ENCODE measurements at places on chromosomes 6 and 20.

DNA sequence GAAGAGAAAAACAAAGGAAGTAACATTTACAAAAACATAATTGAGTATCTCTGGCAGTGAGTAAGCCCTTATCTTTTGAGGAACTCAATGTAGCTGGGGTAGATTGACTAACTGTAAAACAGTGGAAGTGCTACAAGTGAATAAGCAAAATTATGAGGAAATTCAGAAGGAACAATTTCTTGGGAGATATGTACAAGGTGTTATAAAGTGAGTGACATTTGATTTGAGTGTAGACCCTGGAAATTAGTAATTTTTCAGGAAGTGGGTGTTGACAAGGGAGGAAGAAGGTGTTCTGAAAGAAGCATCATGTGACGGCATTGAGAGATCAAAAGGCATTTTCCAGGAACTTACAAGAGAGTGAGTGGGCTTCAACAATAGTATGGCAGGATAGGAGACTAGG lies 22.2 kb downstream of the XRN2 start:
- no peak for DNase-seq

DNA sequence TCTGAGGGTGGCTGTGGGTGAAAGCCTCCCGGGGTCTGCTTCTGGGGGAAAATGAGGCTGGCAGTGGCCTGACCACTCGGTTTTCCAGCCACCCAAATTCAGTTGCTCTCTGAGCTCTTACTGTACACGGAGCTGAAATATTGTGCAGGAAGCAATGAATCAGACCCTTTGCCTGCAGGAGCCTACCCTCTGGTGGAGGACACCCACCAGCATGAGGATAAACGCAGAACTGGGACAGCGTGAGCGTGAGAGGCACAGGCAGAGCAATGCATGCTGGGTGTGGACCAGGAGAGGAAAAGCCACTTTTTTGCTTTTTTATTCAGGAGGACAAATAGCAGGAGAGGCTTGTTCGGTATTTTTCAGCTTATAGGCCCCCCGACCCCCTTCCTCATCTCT lies 298.0 kb downstream of the QKI start:
- no peak for DNase-seq

- DNase-seq = no peak
Observed at GRCh38 chr6:155212616-155213380, 51.0 kb upstream of the CLDN20 start.

DNA sequence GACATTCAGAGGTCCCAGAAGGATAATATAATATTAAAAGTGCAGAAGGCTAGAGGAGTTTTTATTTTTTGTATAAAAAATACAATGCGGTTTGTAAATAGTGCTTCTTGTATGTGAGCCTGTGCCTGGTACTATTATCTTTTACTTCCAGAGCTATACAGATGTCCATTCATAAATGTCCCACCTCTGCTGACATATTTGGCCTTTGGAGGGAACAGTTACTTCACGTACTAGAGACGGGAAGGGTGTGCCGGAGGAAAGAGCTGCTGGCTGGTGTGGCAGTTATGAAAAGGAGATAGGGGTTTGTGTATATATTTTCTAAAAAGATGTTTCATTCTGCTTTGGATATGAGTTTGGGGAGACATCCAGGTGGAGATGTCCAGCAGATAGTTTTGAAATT lies 8.8 kb downstream of the CD109 start:
- no peak for DNase-seq

GRCh38 chr6:26118999-26119398 lies 31.8 kb downstream of the HFE start:
- no peak for DNase-seq

DNA sequence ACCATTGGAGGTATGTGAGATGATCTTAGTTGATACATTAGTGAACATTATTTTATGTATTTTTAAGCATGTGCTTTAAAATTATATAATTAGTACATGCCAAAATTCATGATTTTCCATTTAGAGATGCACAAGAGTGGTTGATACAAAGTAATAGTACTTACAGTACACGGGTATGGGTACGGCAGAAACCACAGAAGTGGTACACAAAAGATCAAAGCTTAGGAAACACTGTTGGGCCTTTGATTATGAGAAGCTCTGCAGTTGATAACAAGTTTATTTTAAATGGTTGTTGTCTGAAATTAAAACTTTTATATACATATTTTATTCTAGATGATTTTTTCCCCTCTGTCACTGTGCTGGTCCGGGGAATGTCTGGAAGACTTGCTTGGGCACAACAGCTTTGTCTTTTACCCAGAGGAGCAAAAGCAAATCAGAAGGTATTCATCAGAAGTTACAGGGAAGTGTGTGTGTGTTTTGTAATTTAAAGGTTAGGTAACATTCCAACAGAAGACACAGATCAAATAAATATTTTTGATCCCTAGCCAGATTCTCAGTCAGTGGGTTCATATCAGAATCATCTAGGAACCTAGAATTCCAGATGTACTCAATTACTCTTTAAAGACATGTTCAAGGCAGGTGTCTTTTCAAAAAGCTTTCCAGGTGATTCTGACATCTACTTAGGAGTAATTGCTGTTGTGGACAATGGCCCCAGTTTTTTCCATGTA lies 32.5 kb upstream of the ADIG start:
- no peak for DNase-seq

- no peak for DNase-seq
Observed at GRCh38 chr6:43246301-43247113, 3.2 kb downstream of the TTBK1 start.

GRCh38 chr20:32893263-32894025 lies 34.7 kb downstream of the EFCAB8 start:
- no peak for DNase-seq

DNA sequence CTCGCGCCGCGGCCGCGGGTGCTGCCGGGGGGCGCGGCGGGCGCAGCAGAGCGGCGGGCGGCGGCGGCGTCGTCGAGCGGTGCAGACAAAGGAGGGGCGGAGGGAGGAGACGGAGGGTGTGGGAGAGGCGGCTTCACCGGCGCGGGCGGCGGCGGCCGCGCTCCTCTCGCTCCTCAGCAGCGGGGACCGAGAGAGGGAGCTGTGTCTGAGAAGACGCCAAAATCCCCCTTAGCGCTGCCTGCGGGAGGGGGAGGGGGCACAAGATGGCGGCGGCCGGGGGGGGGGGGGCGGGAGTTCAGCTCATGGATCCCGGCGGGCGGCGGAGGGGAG lies 296 bp downstream of the ADNP start:
- DNase-seq = no peak

GRCh38 chr6:93120154-93120742 lies 299.1 kb downstream of the EPHA7 start:
- no peak for DNase-seq

GRCh38 chr20:49694450-49695071 lies 19.1 kb downstream of the B4GALT5 start:
- DNase-seq = no peak

DNA sequence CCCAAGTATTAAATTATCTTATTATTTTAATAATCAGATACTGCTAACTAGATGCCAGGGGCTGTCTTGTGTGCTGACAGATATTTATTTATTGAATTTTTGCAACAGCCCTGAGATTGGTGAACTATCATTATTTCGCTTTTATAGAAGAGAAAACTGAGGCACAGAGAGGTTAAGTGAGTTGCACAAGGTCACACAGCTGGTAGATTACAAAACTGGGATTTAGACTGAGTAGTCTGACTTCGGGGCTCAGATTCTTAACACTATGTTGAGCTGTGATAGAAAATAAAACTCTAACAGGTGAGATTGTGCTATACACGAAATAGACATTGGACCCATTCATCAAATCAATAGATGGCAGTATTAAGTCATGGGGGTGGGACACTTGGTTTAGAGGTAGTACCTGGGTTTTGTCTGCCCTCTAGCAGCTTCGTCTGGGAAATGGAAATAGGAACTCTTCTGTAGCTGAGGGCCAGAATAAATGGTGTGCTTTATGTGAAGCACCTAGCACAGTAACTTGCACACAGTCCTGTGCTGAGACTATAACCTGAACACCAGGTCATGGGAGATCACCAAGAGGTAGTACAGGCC lies 113.4 kb downstream of the B3GAT2 start:
- no peak for DNase-seq

GRCh38 chr20:891058-891705 lies 25.0 kb downstream of the ANGPT4 start:
- DNase-seq = no peak

DNA sequence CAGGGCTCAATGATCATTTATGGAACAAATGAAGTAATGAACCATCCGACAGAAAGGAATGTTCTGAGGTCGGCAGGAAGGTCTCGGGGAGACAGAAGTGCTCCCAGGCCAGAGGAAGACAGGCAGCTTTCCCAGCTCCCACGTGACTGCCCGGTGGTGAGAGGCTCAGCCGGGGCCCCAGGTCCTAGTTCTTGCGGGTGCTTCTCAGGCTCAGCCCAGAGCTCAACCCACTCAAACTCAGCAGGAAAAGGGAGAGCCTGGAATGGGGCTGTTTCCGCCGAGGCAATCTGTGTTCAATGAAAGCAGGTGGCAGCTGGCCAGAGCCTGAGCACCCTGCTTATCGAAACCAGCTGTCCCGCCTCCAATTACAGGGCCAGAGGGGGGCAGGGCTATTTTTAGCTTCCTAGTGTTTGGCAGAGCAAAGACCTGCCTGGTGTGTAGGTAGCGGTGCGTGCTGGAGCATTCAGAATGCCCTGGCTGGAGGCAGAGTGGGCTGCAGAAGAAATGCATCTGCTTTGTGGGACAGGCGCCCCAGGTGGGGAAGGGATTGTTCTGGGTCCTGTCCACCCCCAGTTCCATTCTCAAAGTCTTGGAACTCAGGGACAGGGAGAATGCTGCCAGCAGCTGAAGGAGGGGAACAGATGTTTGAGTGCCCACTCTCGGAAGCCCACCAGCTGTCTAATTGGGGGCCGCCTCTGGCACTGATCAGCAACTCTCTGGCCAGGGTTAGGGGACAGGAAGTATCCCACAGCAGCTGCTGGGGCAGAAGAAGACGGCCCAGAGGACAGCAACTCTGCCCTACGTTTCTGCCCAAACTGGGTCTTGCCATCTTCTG lies 145.1 kb downstream of the PREX1 start:
- no peak for DNase-seq

- no peak for DNase-seq
Observed at GRCh38 chr6:45548657-45549515, 171.2 kb upstream of the SUPT3H start.

DNA sequence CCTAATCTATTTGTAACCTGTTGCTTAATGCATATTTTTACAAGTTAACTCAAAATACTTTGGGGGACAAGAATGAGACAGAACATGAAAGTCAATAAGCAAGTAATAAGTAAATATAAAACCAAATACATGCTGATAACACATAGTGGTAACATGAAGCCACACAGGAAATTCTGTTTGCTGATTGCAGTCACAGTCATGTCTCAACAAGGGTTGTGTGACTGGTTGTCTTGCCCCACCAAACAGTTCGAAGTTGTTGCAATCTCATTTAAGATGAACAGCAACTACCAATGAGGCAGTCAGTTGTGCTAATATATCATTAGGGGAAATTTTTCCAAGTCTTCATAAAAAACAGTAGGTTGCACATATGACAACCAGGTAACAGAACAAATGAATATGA lies 14.5 kb downstream of the CD24 start:
- DNase-seq = no peak

GRCh38 chr20:46089167-46089416 lies 670 bp downstream of the NCOA5 start:
- DNase-seq = peak; percentile 44

GRCh38 chr6:9985481-9985880 lies 429.4 kb downstream of the TFAP2A start:
- no peak for DNase-seq

- DNase-seq = no peak
Observed at GRCh38 chr20:60266177-60266823, 308.1 kb downstream of the CDH26 start.

- DNase-seq = no peak
Observed at GRCh38 chr6:139940741-139941729, 566.6 kb upstream of the CITED2 start.

GRCh38 chr6:40536442-40536841 lies 50.7 kb downstream of the LRFN2 start:
- no peak for DNase-seq

DNA sequence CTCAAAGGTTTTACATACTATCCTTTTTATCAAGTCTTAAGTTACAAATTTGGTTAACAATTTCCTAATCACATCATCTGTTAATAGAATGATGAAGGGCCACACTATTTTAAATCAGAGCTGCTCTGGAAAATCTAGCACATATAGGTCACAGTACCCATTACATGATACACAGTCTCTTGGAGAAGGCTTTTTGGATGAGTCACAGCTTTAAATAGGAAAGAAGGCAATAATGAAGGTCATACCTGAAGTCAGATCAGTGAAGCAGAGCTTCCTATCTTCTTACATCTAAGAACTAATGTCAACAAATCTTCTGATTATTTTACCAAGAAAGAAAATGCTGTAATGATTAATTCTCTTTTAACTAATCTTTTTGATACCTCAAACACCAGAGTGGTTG lies 248.5 kb downstream of the BTBD9 start:
- DNase-seq = no peak

DNA sequence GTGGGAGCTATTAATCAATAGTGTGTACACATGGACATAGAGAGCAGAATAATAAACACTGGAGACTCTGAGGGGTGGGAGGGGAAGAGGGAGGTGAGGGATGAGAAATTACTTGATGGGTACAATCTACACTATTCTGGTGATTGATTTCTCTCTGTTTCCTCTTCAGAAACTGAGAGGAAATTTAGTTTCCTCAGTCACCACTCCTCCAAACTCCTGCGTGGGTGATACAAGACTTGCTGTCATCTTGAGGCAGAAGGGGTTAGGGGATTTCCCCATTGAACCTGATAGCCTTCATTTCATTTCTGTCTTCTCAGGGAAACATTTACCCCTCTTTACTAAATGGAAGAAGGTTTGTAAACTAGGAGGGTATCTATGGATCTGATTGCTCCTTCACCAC lies 84.3 kb upstream of the ESR1 start:
- no peak for DNase-seq

GRCh38 chr6:145116591-145117178 lies 618.6 kb downstream of the EPM2A start:
- no peak for DNase-seq

- DNase-seq = no peak
Observed at GRCh38 chr6:135088818-135089809, 34.5 kb upstream of the HBS1L start.

DNA sequence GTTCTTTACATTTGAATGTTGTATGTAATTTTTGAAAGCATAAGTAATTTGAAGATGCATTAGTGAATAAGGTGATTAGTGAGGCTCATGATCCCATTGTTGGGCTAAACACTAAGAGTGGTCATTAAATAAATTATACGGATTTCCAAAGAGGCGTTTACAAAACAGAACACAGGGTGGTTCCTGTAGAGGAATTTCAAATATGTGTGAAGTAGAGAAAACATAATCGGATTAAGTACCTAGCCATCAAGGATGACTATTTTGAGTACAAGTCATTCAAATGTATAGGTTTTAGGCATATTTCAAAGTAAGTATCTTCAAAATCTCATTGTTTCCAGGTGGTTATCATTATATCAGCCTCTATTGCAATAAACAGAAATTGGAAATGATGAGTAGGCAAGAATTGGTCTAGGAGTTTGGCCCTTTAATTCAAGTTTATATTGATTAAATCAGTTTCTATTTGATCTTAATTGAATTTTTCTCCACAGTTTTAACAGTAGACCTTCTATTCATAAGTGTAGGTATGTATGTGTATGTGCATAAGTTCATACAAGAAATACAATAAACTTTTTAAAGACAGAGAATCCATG lies 94.8 kb downstream of the MYLK4 start:
- no peak for DNase-seq

GRCh38 chr6:90454836-90455427 lies 131.9 kb downstream of the MAP3K7 start:
- no peak for DNase-seq

All from activated T-cell treated with anti-CD3 and anti-CD28 coated beads, Interleukin-2, amount 50 U/mL, for 4 hours (primary cell).